ENCODE measurements at places on chromosomes 5 and 9.

DNA sequence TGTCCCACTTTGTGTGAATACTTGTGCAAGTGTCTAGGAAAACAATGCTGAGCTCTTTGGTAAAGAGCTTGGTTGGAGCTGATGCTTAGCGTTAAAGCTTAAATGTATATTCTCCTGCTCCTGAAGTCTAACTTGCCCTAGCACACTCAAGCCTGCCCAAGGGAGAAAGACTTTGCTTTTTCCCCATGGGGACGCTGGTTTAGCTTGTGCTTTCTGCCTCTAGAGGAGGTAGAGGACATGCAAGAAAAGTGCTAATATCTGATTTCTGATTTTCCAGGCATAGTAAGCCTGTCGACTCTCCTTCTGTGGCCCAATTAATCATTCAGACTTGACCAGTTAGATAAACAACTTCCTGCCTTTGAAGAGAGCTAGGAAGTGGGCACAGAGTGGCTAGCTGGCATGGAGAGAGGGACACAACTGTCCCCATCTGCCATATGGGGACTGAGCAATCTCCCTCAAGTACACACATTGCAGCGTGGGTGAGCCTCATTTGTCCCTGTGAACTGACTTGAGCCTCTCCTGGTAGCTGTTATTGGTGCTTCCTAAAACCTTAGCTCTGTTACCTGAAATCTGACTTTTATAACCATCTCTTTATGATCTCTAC is 348.4 kb downstream of the BRINP1 start:
- no peak for DNase-seq

GRCh38 chr5:65199993-65200675 is 281.6 kb downstream of the ADAMTS6 start:
- no peak for DNase-seq

GRCh38 chr5:15796557-15796956 is 296.6 kb downstream of the FBXL7 start:
- DNase-seq = no peak

DNA sequence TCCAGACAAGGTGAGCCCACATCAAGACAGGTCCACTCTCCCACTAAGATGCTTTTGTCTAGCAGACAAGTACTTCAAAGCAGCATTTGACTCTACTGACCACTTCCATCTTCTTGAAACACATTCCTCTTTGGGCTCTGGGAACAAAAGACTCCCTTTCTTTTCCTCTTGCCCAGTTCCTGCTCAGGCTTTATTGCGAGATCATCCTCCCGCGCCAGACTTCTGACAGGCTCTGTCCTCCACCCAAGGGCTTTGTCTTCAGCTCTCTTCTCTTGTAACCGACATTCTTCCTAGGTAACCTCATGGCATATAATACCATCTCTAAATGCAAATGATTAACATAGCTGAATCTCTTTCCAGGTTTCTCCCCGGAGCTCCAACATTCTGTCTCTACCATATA is 85.8 kb downstream of the NUDT12 start:
- DNase-seq = no peak

- no peak for DNase-seq
Observed at GRCh38 chr9:92313624-92314012, 11.5 kb downstream of the NOL8 start.

GRCh38 chr9:135600296-135600817 is 38.8 kb downstream of the PAEP start:
- DNase-seq = no peak

DNA sequence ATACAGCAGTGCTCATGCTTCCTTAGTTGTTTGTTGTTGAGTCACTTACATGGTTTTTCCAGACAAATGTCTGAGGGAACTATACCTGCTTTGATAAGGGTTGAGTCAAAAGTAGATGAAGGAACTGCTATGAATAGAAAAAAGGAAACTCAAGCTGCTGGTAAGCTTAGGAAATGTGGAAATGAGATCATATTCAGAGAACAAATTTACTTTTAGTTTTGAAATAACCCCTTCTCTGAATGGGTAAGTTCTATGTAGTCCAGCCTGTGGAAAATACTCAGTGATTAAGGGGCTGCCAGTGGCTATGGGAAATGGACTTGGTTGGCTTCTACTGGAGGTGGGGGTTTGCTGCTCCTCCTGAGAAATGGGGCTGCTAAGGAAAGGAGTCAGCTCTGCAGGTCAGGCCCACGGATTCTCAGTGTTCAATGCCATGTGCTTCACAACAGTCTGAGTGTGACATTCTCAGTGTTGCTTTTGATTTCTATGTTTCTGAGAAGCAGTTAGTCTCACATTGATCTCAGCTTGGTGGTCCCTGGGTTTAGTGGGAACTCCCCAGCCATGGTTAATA is 47.7 kb upstream of the GLRX start:
- DNase-seq = no peak

- DNase-seq = no peak
Observed at GRCh38 chr5:122839731-122840130, 5.7 kb upstream of the SNX24 start.

DNA sequence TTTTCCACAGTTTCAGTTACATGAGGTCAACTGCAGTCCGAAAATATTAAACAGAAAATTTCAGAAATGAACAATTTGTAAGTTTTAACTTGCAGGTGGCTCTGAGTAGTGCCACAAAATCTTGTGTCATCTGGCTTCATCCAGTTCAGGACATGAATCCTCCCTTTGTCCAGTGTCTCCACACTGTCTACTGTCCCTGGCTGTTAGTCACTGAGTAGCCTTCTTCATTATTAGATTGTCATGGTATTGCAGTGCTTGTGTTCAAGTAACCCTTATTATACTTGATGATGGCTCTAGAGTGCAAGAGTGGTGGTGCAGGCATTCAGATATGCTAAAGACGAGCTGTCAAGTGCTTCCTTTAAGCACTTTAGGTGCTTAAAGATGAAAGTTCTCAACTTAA is 65.3 kb downstream of the CFAP95 start:
- DNase-seq = no peak

- DNase-seq = no peak
Observed at GRCh38 chr5:68214482-68215207, 911 bp upstream of the PIK3R1 start.

DNA sequence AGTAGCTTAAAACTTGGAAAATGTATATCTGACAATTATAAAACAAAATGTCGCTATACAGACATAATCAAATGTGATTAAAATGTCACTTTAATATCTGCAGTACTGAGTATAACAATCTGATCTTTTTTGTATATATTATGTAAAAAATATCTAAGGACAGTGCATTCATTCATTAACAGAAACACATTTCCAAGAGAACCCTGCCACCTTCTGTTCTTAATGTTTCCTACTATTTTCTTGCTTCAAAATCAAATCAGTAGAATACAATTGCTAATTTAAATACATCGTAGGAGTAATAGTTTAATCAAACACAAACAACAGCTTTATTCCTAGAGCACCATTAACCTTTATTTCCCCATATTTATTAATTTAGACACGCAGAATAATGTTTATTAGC is 142.6 kb upstream of the ST8SIA4 start:
- DNase-seq = no peak

DNA sequence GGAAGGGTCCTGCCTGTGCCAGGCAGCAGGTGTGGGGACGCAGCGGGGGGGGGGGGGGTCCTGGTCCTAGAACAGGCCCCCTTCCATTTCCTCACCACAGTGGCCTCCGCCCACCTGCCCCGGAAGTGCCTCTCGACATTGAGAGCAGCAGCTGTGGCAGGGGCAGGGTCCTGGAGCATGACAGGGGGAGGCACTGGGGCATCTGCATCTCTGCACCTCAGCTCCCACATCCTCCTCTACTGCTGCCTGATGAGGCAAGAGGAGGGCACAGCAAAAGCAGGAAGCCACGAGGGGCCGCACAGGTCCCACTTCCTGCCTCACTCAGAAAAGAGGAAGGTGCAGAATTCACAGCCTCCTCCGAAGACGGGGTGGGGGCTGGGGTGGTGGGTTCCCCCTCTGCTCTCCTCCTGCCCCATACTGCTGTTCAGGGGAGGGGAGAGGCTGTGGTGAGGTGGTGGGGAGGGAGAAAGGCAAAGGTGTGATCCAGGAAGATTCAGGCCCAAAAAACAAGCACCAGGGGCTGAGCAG is 14.8 kb downstream of the AKNA start:
- peak; percentile 66 for DNase-seq

DNA sequence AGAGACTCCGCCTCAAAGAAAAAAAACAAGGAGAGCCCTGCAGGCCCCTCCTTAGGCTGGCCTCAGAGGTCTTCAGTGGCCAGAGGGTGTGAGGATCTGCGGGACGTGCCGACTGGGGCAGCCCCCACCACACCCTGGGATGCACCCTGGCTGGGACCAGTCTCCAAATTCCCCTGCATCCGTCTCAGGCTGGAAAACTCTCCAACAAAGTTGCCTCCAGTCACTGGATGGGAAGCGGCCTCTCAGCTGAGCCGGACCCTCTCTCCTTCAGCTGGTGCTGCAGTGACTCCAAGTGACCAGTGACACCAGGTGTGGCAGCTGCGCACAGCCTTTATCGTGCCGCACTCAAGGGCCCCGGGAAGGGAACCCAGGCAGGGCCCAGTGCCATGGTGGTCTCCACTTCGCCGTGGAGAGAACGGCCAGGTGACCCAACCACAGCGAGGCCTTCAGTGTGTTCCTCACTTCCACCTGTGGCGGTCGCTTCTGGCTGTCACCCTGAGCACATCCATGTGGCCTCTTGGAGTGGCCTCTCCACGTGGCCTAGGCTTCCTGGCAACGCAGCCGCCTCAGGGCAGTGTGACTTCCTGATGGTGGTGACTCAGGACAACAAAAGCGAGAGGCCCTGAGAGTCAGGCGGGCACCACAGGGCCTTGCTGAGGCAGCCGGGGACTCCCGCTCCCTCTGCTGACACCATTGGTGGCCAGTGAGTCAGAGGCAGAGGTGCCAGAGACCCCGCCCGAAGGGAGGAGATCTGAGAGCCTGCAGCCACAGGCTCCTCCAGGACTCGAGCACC is 19.3 kb upstream of the CAMSAP1 start:
- no peak for DNase-seq

DNA sequence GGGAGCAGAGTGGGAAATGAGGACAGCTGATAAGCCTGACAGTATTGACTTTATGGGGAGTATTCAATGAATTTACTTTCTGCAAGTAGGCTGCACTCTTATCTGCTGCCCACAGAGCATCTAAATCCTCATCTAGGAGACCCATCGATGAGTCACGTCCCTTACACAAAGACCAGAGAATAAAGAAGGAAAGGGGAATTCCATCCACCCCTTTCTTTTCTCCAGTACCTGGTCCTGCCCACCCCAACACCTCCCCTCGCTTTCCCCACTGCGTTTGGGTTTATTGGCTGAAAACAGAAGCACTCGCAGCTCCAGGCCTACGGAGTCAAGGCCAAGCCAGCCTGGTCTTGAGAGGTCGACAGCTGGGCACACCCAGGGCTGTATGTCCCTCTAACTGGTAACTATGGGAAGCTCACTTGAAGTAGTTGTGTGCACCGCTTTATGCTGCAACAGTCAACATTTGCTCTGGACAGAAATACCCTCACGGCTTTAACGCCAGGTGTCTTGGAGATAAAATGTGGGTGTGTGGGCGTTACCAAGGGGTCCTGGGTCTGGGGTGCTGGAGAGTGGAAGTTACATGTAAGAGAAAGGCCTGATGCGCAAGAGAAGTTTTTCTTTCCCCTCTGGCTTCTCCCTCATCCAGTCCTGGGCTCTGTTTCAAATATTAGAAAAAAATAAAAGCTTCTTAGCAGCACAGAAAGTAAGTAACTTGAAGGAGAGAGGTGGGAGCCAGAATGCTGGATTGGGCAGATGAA is 14.5 kb upstream of the TAL2 start:
- DNase-seq = no peak

- no peak for DNase-seq
Observed at GRCh38 chr5:179823937-179824744, 3.4 kb downstream of the SQSTM1 start.

Data from stimulated activated CD8-positive, alpha-beta memory T cell treated with anti-CD3 and anti-CD28 coated beads, Interleukin-2, amount 100 ng/mL, for 1 hour (primary cell).